ENCODE measurements at places on chromosomes 5 and 9.

- DNase-seq: no peak
These were observed 381.9 kb upstream of the ZNF462 start for GRCh38 chr9:106481013-106481609.

GRCh38 chr5:134413046-134413445, 1.4 kb upstream of the CDKN2AIPNL start:
- no peak for DNase-seq

DNA sequence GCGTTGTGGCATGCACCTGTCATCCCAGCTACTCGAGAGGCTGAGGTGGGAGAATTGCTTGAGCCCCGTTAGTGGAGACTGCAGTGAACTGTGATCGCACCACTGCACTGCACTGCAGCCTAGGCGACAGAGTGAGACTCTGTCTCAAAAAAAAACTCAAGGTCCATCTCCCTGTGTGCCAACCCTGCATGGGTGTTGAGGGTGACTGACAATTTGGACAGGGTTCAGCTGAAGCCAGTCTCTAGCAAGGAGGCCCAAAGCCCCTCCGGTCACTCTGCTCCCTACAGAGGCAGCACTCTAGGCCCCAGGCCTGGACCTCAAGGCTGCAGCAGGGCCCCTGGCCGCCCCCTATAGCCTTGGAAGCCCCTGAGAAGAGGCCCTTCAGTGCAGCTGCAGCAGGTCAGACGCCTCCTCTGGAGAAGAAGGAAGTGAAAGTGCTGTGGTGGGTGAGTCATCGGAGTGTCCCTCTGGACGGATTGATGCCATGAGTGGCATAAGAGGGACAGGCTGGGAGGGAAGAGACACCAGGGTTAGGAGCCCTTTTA, 39.2 kb upstream of the NEK6 start:
- no peak for DNase-seq

DNA sequence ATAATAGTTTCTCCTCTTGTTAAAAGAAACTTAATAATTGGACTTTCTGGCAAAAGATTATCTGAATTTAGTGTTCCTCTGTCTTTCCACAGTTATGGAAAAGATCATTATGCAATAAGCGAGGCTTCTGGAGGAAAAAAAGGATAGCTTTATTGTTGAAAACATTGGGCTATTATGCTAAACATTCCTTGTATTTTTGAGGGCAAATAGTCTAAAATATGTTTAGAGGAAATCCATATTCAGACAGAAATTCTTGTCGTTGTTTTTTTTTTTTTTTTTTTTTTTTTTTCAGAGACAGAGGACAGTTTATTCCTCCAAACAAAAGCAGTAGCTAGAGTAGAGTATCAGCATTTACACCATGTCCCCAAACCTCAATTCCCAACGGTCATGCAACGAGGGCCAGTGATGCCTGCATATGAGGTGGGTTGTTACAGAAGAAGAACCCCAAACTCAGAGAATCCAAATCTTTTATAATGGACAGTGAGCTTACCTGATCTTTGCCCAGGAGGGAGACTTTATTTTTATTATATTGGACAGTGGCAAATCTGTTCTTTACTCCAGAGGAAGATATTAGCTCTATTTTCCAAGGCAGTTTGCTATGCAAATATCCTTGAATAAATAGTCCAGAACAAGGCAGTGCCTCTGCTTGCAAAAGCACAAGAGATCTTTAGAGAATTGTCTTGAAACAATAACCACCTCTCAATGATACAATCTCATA, 48.4 kb upstream of the CDK5RAP2 start:
- DNase-seq: no peak

DNA sequence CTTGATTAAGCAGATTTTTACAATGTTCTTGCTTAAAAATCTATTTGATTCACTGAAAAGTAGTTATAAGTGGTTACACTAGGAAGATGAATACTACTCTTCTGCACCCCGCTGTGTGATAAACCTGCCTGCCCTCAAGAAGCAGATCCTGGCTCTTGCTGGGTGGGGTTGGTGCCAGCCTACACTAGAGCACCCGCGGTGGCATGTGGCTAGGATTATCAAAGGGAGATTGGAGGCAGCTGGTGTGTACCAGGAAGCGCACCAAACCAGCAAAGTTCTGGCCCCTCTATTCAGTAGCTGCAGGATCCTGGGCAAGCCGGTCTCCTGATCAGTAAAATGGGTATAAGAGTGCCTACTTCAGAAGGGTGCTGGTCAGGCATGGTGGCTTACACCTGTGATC, 43.5 kb downstream of the PRLR start:
- no peak for DNase-seq

DNA sequence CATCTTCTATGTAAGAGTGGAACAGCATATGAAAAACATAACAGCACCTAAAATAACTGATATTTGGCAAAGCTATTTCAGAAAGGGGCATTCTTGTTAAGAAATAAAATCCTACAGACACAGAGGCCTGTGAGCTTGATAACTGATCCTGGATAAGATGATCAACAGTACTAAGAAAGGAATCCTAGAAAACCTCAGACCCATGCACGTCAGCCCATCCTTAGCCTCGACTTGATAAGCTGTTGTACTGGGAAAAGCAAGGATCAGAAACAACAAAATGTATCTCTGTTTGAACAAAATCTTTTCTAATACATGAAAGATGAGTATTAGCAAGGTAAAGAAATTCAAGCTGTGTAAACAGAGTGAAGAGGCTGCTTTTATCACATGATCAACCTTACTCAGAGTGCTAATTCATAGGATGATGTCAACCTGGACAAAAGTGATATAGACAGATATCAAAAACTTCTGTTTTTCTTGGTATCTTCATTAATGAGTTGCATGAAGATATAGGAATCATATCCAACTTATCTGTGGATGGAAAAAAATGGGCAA, 15.2 kb downstream of the LIFR start:
- no peak for DNase-seq

- no peak for DNase-seq
These were observed 30.7 kb upstream of the SPARC start for GRCh38 chr5:151717416-151717815.

- no peak for DNase-seq
These were observed 1176.3 kb downstream of the CDH18 start for GRCh38 chr5:18811661-18812060.

GRCh38 chr9:4657426-4658159, 4.5 kb upstream of the PLPP6 start:
- no peak for DNase-seq

- no peak for DNase-seq
These were observed 239.6 kb downstream of the PAPPA start for GRCh38 chr9:116393198-116393597.

DNA sequence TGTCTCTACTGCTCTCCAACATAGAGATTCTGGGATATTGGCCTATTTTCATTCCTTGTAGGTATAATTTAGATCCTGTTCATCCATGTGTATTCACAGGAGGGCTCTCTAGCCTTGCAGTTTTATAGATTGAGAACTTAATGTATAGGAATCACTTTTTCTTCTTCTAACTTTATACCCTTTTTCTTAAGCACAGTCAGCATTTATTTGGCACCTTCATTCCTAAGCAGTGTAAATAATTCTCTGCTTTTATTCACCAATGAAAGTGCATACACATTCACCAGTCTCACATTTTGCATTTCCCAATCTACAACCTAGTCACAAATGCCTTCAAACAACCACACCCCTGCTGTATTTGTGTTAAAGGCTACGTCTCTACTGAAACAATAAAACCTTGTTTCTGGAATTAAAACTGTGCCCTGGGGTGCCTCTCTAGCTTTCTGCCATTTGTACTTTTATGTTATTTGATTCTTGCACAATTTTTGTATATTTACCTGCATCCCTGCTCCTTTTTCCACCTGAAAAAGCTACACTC, 49.3 kb downstream of the NREP start:
- no peak for DNase-seq

- DNase-seq: no peak
These were observed 91.3 kb upstream of the HMHB1 start for GRCh38 chr5:143720689-143721088.

DNA sequence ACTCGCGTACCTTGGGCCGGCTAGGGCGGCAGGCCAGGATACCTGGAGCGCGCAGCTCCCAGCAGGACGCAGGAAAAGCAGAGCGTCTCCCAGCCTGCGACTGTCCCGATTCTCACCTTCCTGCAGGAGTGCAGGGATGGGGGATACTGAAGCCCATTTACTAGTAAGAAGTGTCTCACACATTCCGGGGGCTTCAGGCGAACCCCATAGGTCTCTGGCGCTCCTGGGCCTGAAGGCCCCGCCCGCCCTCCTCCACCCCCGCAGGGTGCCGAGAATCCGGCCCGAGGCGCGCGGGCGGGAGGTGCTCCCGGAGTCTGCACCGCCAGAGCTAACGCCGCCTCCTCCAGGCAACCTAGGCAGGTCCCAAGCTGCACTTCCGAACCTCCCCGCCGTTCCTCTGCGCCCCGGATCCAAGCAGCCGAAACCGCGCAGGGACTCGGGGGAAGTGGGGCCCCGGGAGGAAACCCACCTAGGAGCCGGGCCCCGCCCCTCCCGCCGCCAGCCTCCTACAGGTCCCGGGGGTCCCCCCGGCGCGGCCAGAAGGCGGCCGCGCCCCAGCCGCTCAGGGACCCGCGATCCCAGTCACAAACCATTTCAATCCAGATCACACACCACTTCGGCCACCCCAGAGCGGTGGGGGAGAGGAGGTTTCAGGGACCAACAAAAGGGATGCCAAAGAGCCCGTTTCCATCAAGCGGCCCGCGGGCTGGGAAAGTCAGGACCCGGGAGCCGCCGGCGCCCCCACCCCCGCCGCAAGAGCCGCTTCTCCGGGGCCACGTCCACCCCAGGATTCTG, 1.2 kb downstream of the ROR2 start:
- peak; percentile 85 for DNase-seq

DNA sequence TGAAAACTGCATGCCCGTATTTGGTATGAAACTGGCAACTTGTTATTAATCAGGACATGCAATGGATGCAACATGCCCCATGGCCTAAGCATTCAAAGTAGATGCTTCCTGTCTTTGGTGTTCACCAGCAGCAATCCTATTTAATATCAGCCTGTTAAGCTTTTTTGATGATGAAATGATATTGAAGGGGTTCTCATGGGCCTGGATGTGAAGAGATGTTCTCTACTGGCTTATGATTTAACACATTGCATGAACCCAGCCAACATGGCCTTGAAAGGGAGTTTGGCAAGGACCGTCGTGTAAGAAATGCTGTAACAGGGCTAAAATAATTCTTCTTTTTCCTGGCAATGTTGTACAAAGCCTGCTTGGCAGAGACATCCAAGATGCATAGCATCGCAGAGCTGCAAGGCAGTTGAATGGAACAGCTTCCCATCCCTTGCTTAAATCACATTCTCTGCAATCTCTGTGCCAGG, 111.2 kb downstream of the SMARCA2 start:
- no peak for DNase-seq

GRCh38 chr5:15692706-15693381, 192.9 kb downstream of the FBXL7 start:
- DNase-seq: no peak

DNA sequence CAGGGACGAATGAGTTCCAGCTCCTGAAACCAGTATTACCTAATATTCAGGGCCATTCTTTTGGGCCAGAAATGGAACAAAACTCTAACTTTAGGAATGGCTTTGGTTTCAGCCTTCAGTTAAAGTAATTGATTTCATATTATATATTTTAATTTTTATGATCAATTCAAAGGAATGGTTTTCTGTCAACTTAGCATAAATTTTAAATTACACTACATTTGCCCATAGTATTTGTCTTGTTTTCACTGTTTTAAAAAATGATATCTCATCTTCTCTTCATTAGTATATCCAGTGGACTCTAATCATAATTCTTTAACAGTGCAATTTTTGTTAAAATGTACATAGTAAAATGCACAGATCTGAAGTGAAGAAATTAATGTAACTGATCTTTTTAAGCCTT, 1.9 kb upstream of the PCDHB16 start:
- no peak for DNase-seq

- DNase-seq: no peak
These were observed 75.7 kb downstream of the FBXL7 start for GRCh38 chr5:15575666-15576065.

DNA sequence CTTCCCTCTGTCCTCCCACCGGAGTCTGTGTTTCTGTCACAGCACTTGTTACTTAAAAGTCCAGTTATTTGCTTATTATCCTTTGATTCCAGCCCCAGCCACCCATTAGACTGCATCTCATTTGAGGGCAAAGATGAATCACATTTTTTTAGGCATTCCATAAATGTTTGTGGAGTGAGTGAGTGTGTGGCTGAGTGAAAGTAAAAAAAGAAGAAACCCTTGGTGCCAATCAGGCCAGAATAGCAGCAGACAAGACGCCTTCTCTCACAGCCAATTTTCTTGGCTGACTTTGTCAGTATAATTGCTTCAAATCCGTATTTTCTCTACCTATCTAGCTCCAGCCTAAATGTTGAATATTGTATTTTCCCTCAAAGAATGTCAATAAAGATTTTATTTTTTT, 613.0 kb upstream of the WWC1 start:
- peak; percentile 9 for DNase-seq

Data from ELF-1 (cell line).